Activated CD8-positive, alpha-beta memory T cell treated with anti-CD3 and anti-CD28 coated beads for 24 hours (primary cell): ENCODE measurements at places on chromosomes 3 and 15.

DNA sequence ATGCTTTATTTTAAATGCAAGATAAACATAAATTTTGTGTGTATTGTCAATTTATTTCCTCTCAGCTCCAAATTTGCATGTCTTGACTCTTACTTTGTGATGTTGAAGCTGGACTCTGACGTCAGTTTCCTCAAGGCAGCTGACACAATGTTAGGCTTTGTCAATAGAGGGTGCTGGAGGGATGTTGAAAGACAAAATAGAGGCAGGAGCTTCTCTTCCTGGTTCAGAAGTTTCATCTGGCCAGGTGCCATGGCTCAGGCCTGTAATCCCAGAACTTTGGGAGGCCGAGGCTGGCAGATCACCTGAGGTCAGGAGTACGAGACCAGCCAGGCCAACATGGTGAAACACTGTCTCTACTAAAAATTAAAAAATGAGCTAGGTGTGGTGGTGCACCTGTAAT lies 408.6 kb downstream of the GBE1 start:
- DNase-seq, result no peak

DNA sequence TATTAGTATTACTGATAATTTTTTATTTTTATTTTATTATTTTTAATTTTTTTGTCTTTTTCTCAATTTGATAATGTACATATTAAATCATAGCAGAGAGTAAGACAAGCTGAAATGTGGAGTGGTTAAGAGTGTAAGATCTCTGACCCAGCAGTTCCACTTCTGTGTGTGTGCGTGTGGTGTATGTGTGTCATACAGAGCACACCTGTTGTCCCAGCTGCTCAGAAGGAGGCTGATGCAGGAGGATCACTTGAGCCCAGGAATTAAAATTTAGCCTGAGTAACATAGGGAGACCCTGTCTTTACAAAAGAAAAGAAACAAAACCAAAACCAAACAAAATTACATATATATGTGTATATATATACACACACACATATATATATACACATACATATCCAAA lies 1.4 kb upstream of the CIDEC start:
- DNase-seq, result no peak

- DNase-seq, result no peak
Measured at GRCh38 chr15:100461049-100461448, 67.7 kb downstream of the CERS3 start.

DNA sequence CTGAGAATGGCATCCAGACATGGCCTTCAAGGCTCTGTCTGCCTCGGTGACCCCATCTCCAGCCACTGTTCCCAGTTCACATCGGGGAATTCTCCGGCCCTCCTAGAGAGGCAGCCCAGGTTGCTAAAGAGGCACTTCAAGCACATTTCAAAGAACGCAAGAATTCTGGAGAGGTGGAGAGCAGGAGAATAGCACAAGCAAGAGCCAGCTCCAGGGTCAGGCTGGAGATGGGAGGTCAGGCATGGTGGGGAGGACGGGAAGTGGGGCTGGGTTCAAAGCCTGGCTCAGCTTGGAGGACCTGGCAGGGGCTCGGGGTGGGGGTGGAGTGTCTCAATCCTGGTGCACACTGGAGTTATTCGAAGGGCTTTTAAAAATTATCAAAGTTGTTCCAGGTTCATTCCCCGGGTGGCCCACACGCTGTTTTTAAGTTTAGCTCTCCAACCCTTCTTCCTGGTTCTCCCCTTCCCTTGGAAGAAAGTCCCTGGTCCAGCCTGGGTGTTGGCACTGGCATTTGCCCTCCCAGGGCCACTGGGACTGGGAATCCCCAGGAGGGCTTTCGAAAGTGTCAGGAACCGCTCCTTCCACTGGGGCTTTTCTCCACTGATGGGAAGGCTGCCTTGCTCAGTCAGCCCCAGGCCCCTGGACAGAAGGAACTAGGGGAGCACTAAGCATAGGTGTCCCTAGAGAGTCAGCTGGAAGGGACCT lies 35.8 kb downstream of the ZNF710 start:
- no peak for DNase-seq

DNA sequence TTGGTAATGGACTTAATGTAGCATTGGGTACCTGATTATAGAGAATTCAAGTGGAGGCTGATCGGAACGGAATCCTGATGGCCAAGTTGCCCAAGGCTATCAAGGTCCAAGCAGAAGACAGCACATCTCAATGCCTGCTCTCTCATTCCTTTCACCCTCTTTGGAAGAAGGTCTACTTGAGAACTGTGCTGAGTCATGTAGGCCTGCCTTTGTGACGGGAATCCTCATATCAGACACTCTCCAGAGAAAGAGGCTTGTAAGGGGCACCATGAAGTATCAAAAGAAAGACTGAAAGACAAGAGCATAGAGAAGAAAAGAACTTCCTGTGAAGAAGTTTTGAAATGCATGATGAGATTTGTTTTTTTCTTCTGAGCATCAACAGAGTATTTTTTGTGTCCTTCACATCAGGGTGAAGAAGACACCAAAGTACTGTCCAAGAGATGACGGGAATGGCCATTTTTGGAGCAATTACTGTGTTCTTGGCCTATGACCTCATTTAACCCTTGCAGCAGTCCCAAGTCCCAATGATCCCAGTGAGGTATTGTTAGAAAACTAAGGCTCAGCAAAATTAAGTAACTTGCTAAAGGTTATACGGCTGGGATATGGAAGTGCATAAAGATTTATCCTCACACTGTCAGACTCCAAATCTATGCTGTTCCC lies 13.2 kb upstream of the LARP6 start:
- no peak for DNase-seq

GRCh38 chr15:29434280-29434679 lies 164.7 kb upstream of the NSMCE3 start:
- no peak for DNase-seq

- no peak for DNase-seq
Measured at GRCh38 chr3:64039981-64040733, 16.9 kb upstream of the PSMD6 start.

DNA sequence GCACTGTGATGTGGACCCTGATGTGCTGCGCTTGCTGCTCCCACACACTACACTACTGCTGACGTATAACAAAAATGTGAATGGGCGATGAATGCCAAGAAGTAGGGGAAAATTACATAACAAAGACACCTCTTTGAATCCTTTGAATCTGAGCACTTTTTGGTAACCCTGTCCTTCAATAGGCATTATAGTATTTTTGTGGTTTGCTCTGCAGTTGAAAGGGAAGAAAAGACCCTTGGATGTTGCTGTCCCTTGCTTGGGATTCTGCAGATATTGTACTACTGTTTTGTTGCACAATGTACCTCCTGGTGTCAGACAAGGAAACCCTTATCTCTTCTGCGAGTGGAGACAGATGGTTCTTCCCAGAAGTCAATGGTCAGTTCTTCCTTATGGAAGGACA lies 124.8 kb upstream of the UBE3A start:
- no peak for DNase-seq

DNA sequence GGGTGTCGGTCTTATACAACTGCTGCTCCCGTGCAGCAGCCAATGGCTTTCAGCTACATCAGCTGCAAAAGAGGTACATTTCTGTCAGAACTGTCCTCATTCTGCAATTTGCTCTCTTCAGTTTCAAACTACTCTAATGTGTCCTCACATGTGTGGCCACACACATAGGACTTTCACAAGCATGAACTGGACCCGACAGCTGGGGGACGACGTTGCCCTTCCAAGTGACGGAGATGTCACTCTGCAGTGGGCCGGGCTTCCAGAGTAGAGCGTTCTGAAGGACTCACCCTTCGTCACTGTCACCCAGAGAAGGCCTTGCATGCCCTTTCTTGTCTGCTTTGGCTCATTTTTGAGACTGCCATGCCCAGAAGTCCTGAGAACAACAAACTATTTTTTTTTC lies 189.8 kb downstream of the ATP10A start:
- no peak for DNase-seq
